Stimulated activated CD8-positive, alpha-beta memory T cell treated with anti-CD3 and anti-CD28 coated beads, Interleukin-4, amount 100 ng/mL, for 1 hour (primary cell): ENCODE measurements at places on chromosomes 3 and 15.

- DNase-seq = no peak
Observed at GRCh38 chr15:23854203-23854911, 167.3 kb upstream of the NDN start.

DNA sequence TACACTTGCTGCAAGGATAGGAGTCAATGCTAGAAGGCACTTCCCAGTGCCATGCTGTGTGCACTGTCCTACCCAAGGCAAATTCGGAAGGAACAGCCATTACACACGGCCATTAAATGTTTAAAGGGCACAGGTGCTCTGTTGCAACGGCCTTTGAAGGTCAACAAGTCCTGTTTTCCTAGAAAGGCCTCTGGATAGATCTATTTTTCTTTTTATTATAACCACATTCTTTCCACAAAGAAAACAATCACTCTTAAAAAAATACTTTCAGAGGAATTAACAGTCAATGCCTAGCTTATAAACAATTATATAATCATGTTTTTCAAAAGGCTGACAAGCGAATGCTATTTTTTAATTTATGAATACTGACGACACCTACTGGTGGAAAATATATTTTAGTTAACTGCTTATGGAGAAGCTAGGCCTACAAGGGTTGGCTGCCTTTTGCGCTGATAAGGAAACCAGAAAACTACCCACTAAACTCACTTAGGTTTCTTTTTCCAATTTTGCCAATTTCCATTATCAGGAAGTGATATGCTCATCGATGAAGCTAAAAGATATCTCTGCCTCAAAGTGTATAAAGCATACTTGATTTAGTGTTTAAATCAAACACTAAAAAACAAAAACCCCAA, 2.4 kb downstream of the ARHGEF3 start:
- no peak for DNase-seq

- DNase-seq = no peak
Observed at GRCh38 chr3:173301647-173302046, 95.9 kb upstream of the NLGN1 start.

GRCh38 chr15:48915861-48916260, 37.9 kb downstream of the EID1 start:
- DNase-seq = no peak

- DNase-seq = no peak
Observed at GRCh38 chr3:33597257-33597689, 120.8 kb downstream of the CLASP2 start.

- DNase-seq = no peak
Observed at GRCh38 chr15:75054172-75054897, 30.9 kb downstream of the PPCDC start.

GRCh38 chr3:150105025-150105424, 134.3 kb upstream of the PFN2 start:
- DNase-seq = no peak

DNA sequence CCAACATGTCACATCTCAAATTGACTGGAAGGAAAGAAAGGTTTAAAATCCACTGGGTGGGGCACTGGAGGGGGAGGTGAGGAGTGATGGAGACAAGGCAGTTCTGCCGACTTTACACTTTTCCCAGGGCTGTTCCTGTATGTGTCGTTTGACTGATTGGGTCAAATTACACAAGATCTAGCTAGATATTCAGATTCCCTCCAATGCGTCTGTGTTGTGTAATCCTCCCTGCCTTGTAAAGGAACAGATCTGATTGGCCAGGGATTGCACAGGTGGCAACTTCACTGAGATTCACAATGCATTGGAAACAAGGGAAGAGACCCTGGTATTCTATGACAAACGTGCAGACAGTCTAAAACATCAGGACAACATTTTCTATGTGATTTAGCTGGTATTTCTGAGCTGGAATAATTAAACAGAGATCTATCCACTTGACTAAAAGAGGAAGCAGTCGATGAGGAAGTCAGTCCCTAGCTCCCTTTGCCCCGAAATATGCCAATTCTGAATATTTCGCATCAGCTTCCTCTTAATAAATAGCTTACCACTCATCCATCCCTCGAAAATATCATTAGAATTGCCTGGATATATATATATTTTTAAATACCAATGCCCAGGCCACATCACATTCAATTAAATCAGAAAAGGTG, 312.9 kb downstream of the RORA start:
- no peak for DNase-seq

DNA sequence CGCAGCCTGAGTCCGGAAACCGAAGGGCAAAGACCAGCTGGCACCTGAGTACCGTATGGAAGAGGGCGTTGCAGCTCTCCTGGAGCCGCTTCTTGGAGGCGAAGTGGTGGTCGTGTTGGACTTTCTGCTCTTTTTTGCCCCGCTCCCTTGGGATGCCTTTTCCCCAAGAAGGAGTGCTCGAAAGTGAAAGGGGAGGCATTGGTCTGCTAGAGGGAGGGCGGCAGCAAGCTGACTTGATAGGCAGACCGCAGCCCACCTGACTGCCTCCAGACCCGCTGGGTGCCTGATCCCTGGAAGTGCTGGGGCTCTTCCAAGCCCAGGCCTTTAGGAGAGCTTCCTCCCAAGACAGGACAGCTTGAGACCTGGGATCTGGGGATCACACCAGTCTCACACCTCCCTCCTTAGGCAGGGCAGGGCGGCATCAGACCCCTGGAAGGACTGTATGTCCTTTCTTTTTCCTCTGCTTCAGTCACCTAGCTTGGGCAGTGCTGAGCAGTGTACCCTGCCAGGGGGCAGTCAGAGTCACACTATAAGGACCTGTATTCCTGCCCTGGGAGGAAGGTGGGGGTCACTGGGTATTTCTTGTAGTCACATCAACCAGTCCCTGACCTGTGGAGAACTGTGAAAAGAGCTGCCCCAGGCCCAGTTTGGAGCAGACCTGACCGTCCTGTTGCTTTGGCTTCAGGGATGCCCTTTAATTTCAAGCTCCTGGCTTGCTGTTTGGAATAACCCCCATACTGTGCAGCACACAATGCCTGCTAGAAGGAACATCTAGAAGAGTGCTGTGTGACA, 2.1 kb downstream of the ACVR2B start:
- DNase-seq = no peak

DNA sequence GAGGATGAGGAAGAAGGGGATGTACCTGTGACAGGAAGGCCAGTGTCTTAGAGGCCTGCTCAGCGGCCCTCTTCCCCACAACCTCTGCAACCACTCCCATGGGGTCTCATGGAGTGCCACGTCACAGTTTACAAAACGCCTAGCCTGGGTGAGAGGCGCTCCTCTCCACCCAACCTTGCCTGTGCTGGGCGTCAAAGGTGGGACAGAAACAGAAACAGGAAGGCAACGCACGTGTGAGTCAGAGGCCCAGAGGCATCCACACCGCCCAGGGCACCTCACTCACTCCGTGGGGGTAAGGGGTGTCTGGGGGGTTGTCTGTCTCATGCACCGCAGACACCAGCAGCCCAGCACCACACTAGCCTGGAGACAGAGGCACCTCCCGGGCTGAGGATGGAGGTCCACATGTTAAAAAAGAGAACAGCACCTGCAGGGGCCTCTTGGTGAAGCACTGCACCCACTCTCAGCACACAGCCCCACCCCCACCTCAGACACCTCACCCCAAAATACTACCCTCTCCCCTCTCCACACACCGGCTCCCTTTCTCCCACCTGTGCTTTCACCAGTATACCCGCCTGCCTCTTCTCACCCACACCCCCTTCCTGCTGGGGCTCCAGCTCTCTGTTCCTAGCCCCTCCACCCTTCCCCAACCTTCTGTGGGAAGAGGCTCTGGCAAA, 4.7 kb upstream of the CALML4 start:
- DNase-seq = no peak

- no peak for DNase-seq
Observed at GRCh38 chr3:64623125-64623524, 64.7 kb downstream of the ADAMTS9 start.

- DNase-seq = no peak
Observed at GRCh38 chr3:62375655-62376453, 2.5 kb upstream of the FEZF2 start.

DNA sequence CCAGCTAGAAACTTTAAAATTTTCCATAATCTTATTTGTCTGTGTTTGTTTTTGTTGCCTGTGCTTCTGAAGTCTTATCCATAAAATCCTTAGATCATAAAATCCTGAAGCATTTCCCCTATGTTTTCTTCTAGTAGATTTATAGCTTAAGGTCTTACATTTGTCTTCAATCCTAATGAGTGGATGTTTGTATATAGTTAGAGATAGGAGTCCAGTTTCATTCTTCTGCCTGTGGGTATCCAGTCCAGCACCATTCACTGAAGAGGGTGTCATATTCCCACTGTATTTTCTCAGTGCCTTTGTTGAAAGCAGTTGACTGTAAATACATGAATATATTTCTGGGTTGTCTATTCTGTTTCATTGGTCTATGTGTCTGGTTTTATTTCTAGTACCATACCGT, 44.8 kb upstream of the SPSB4 start:
- no peak for DNase-seq

DNA sequence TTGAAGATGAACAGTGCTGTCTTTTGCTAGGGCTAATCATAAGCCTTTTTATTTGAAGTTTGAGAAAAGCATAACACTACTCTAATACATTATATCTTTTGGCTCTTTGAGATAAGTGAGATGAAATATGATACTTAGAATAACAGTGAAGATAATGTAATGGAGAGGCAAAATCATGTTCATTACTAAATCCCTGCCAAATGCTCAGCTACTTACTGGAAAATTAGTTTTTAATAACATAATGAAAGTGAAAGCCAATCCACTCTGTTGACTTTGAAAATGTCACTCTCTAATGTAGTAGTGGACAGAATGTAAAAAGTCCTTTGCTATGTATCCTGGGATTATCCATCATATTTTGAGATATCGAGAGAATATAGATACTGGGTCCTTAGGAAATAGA, 35.9 kb upstream of the MYH15 start:
- DNase-seq = no peak

- DNase-seq = no peak
Observed at GRCh38 chr15:89018207-89018606, 70.0 kb upstream of the ABHD2 start.

- no peak for DNase-seq
Observed at GRCh38 chr3:80537680-80538079, 769.9 kb upstream of the ROBO1 start.

GRCh38 chr3:52998771-52999513, 46.9 kb downstream of the SFMBT1 start:
- DNase-seq = no peak

GRCh38 chr3:148243609-148244008, 454.1 kb upstream of the AGTR1 start:
- no peak for DNase-seq

GRCh38 chr3:95899911-95900310, 914.5 kb upstream of the EPHA6 start:
- no peak for DNase-seq

DNA sequence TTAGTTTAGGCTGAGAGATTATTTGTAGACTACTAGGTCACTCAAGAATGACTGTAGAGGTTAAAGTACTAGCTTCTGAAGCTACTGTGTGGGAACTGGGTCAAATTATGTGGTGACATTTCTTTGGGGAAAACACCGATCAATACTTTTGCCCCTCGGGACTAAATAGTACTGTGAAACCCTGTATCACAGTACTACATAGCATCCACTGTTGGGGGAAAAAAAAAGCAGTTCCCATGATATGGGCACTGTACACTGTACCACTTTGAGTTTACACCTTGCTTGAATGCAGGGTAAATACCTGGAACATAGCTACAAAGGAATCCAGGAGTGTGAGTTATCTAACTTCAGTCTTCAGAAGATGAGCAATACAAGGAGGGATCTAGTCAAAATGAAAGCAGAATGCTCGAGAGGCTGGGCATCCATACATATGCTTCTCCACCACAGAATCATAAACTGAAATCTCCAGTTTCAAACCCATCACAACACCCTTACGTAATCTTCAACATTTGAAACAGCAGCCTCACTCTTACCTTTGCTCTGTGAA, 311.4 kb downstream of the UNC13C start:
- DNase-seq = no peak

- DNase-seq = no peak
Observed at GRCh38 chr3:55434789-55435188, 52.3 kb downstream of the WNT5A start.

DNA sequence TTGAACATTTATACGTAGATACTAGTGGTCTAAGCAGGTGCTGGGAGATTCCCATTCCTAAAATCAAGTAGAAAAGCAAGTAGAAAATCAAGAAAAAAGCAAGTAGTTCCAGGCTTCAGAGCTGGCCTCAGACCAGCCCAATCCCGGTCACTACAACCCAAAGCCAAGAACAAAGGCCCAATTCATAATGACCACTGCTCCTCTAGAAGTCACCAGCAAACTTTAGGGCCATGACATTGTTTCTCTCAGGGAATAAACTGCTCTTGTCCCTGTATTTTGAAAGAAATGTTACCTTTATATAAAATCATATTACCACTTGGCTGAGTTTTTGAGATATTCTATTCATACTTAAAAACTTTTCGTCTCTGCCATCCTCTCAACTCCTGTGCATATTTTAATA, 106.3 kb upstream of the IL12A start:
- DNase-seq = no peak

DNA sequence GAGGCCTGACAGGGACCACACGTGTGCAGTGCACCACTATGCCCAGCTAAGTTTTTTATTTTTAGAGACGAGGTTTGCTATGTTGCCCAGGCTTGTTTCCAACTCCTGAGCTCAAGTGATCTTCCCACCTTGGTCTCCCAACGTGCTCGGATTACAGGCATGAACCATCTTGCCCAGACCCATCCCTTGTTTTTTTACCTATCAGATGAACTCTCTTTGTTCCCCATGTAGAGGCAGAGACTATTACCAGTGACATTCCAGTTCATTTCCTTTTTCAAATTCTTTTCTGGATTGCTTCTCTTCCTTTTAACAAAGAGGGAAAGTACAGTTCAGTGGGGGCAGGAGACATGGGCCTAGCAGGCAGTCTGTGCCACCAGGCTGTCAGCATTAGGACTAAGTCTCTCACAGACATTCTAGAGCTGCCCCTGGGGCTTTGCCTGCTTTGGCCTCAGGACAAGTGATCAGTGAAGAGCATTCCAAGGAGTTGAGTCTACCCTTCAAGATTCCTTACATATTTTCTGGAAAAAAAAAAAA, 103.5 kb upstream of the SLC7A14 start:
- no peak for DNase-seq

- no peak for DNase-seq
Observed at GRCh38 chr3:127661600-127661999, 11.2 kb upstream of the ABTB1 start.
